Uterus (tissue), 4 donors: ENCODE measurements at places on chromosomes 4 and X.

- no peak for DNase-seq
Observed at GRCh38 chr4:95676190-95676589, 127.4 kb upstream of the UNC5C start.

DNA sequence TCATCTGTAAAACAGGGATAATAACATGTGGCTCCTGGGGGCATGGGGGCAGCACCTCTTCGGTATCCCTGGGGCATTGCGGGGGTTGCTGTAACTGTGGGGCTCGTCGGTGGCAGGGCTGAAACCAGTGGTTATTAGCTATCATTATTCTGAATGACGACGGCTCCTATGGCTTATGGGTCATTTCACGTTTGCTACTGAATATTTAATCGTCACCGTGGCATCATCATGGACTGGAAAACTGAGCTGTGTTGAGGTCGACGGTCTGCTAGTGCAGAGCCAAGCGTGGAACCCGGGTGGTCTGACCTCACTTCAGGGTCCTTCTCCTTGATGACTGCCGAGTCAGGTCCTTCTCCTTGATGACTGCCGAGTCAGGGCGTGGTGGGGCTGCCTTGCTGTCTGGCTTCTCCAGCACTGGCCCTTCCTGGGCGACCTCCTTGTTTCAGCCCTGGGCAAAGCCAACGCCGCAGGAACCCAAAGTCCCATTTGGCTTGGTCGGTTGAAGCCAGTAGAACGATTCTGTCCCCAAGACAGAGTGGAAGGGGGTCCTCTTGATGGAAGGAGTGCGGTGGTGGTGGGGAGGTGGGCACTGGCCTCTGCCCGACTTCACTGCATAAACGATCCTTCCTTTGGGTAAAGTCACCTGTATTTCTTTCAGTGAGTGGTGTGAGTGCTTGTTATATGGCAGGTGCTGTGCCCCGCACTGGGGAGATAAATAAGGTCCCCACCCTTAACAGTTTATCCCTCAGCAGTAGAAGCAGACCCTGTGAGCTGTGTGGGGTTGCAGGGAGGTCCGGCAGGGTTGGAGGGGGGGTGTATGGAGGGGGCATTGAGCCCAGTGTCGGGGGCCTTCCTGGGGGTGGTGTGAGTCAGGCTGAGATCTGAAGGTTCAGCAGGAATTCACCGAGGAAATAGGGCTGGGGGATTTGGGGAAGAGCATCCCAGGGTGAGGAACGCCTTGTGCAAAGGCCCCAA is 40.8 kb downstream of the PSAPL1 start:
- DNase-seq, result peak; percentile 6

GRCh38 chr4:101370663-101371210 is 23.4 kb upstream of the PPP3CA start:
- no peak for DNase-seq

- no peak for DNase-seq
Observed at GRCh38 chrX:153739754-153740486, 15.3 kb downstream of the ABCD1 start.

DNA sequence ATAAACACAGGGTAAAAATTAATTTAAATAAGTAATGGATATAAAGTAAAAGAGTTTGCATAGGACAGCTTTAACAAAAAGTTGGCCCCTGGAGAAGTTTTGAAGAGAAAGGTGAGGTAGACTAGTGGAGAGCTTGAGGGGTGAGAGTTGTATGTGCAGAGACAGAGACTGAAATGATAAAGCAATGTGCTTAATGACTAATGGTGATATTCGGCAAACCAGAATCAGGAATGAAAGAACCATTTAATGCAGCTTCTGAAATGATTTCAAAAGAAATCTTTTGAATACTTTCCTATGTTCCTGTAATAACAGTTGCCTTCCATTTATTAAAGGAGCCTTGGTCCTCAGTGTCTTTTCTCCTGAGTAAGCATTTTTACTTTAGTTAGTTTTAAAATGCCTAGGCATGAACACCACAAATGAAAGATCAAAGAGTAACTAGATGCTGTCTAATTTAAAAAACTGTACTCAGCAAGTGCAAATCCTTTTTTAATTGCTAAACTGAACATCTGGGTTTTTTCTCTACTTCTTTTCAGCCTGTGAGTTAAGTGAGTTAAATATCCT is 28.5 kb downstream of the CAMK2D start:
- DNase-seq, result no peak

DNA sequence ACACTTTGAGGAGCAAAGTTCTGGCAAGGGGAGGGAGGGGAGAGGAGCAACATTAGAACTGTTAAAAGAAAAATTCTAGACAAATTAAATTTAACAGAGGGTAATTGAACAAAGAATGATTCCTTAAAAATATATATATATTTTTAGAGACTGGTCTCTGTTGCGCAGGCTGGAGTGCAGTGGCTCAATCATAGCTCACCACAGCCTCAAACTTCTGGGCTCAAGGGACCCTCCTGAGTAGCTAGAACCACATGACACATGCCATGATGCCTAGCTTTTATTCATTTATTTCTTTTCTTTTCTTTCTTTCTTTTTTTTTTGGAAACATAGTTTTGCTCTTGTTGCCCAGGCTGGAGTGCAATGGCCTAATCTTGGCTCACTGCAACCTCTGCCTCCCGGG is 19.1 kb upstream of the SPINK2 start:
- no peak for DNase-seq

- no peak for DNase-seq
Observed at GRCh38 chr4:85812776-85813175, 337.8 kb downstream of the ARHGAP24 start.

GRCh38 chr4:4994312-4995097 is 24.8 kb downstream of the CYTL1 start:
- DNase-seq, result no peak

DNA sequence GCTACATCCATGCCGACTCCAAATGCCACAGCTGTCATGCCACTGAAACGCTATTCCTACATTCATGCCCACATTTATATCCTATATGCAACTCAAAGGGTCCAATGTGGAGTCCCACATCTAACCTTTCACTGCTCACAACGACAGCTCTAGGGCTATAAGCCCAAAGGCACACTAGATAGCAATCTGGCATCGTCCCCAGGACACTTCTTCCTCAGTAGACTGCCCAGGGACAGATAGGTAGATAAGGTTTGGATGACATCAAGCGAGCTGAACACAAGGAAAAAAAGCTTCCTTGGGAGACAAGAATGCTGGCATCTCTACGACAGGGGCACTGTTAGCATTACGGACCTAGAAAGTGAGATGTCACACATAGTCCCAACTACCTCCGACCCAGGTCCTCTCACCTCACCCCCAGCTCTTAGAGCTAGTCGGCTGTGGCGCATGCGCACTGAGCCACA is 685 bp downstream of the RAB9B start:
- no peak for DNase-seq

GRCh38 chr4:151152028-151152427 is 52.6 kb downstream of the RPS3A start:
- DNase-seq, result no peak

- no peak for DNase-seq
Observed at GRCh38 chrX:114058988-114059418, 524.9 kb upstream of the HTR2C start.

- DNase-seq, result no peak
Observed at GRCh38 chr4:71239365-71239764, 99.5 kb upstream of the SLC4A4 start.

GRCh38 chr4:115678425-115678941 is 565.1 kb upstream of the NDST4 start:
- no peak for DNase-seq

DNA sequence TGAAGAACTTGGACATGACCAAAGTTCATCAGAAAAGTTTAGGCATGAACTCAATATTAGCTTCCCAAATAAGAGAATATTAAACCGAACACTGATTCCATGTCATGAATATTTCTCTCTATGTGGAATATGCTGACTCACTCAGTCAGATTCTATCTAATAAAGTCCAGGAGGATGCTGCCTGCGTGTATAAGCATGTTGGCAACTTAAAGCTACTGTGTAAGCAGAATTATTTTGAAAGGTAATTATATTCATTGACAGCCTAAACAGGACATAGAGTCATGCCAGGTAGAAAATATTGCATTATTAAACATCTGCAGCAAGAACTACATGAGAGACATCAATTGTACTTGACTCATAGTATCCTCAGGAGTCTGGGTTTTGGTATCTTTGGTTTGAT is 367.9 kb upstream of the SPOCK3 start:
- no peak for DNase-seq

GRCh38 chr4:80195441-80196140 is 1.7 kb upstream of the PRDM8 start:
- DNase-seq, result no peak

DNA sequence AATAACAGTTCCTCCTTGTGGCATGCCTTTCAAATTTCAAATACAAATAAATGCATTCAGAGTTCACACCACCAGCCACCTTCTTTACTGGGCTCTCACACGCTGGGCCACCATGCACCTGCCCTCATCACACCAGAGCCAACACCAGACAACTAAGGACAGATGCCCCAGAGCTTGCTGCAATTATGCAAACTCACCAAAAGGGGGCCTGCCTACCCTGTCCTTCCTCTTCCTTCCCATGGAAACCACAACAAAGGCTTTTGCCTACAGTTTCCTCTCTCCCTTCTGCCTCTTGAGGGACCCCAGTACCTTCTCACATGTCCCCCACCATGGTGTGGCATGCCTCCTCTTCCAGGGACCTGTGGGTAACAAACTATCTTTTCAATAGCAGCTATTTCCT is 1333.9 kb upstream of the TENM3 start:
- DNase-seq, result no peak

- no peak for DNase-seq
Observed at GRCh38 chrX:38701073-38701472, 100.2 kb upstream of the MID1IP1 start.

GRCh38 chr4:153099391-153100140 is 104.7 kb upstream of the TRIM2 start:
- DNase-seq, result no peak

DNA sequence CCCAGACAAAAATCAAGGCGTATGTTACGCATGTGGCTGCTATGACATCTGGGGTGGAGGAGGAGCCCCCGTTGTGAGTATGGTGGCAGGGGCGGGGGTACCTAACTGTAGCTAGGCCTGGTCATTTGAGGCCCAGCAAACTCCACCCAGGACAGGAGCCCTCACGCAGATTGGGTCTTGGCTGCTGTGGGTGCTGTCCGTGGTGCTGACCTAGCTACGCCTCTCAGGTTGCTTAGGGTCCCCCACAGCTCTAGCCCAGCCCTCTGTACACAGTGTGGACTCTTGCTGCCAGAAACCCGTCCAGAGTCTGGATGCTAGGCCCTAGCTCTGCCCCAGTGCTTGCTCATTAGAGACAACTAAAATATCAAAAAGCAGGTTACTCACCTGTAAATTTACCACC is 146.7 kb upstream of the PSAPL1 start:
- no peak for DNase-seq

DNA sequence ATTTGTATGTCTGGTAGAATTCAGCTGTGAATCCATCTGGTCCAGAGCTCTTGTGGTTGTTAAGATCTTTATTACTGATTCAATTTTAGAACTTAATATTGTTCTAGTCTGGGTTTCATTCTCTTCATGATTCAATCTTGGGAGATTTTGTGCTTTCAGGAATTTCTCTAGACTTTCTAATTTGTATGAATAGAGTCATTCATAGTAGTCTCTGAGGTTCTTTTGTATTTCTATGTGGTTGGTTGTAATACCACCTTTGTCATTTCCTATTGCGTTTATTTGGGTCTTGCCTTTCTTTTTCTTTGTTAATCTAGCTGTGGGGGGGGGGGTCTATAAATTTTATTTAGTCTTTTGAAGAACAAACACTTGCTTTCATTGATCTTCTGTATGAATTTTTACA is 824.8 kb upstream of the GALNTL6 start:
- no peak for DNase-seq

- DNase-seq, result peak; percentile 38
Observed at GRCh38 chr4:123649645-123650391, 253.2 kb downstream of the SPRY1 start.

GRCh38 chrX:17242470-17242869 is 132.5 kb upstream of the NHS start:
- DNase-seq, result no peak

- DNase-seq, result no peak
Observed at GRCh38 chr4:128301979-128302378, 14.4 kb upstream of the PGRMC2 start.

DNA sequence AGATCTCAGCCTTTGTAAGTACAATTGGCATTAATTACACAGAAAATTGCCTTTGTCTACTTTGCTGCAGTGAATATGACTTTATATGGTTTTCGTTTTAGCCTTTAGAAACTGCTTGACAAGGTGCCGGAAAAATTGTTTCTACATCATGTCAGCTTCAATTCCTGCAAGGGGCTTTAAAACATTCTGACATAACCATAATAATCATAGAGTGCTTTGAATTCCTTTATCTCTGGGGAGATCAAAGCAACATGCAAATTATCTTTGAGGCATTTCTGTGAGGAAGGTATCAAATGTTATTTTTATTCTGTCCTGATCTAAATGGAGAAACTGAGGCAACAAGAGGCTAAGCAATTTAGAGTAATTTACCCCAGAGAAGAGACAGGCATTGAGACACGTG is 57.8 kb downstream of the MMRN1 start:
- no peak for DNase-seq

GRCh38 chr4:9969526-9970398 is 51.5 kb downstream of the SLC2A9 start:
- DNase-seq, result no peak
